Upper lobe of right lung (tissue), 1 donor: ENCODE measurements at places on chromosomes 7 and 10. TPM values are rescaled to one million over a fixed set of nuclear protein-coding genes. Genes with fewer than 3 reads are reported as not detected.
A peak's percentile ranks its signal among the peaks of the same experiment; 100 is the strongest.

DNA sequence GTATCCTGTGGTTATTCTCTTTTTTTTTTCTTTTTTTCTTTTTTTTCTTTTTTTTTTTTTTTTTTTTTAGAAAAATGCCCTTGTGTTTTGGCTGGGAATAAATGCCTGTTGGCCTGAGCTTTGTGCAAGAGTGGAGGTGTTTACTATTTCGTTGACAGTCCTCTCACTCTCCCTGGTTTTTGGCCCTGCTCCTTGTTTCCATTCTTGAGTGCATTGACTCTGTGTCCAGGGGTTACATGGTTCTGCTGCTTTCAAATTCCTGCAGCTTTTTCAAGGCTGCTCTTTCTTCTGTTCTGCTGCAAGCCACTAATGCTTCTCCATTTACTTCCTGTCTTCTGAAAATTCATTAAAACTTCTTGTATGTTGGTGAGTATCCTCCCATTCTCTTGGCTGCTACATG is 59.7 kb upstream of the TBX20 start:
- no peak for DNase-seq

DNA sequence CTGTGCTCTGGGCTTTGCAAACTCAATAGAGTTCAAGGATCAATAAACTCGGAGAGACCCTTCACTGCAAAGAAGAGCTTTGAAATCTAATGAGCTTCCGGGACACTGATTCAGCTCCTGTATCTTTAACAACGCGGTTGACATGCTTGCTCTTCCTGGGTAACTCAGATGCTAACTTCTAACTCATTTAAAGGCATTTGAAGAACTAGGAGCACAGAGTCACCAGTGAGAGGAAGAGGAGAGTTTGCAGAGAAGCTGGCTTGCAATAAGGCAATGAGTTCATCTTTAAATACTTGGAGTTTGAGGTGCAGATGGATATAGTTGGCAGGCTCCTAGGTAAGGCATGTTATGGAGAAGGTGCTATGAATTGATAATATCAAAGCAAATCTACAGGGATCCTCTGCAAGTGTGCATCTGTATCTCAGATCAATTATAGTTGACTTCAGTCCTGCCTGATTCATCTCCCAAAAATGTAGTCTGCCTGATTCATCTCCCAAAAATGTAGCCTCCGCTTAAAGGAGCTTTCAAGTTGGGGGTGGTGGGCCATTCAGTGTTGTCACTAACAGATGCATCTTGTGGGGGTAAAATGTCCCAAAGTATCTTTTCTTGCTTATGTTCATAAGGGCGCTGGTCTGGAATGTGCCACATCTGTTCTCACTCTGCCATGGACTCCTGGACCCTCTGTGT is 182.5 kb upstream of the PRSS58 start:
- DNase-seq, result no peak

GRCh38 chr7:116621649-116622048 is 50.3 kb upstream of the MET start:
- DNase-seq, result no peak

- no peak for DNase-seq
These were observed 527.6 kb downstream of the PHTF2 start for GRCh38 chr7:78326189-78326588.

DNA sequence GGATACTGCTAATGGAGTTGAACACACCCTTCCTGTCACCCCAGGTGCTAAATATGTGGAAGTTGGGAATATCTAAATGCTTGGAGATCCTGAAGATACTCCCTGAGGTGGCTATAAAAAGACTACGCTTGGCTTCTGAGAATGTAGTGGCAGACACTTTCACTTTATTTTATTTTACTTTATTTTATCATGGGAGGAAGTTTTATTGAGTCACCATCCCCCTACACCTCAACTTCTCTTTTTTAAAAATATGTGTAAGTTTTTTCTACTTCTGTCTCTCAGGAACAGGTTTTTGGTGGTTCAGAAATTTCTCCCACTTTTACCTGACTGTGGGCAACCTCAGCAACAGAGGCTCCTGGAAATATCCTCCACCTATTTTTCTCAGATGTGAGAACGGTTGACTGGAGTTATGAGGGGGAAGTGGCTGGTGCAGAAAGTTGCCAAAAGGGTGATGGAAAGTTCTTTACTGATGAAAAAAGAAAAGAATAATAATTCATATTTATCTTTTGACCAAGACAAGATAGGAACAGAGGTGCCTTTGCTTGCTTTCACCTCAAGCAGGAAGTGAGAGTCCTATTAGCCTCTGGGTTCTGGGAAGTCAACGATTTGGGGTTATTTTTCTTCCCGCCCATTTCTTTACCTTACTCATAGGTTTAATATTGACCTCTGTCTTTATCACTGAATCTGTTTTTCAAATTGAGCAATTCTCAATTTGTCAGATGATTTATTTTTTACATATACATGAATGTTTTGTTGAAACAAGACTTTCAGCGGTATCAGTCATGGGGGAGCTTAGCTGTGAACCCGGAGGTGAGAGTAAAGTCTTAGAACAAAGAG is 103.6 kb downstream of the AHR start:
- no peak for DNase-seq

- no peak for DNase-seq
These were observed 23.9 kb downstream of the ST7 start for GRCh38 chr7:116977172-116977571.

- DNase-seq, result no peak
These were observed 231.1 kb upstream of the PRKCQ start for GRCh38 chr10:6811153-6811552.

DNA sequence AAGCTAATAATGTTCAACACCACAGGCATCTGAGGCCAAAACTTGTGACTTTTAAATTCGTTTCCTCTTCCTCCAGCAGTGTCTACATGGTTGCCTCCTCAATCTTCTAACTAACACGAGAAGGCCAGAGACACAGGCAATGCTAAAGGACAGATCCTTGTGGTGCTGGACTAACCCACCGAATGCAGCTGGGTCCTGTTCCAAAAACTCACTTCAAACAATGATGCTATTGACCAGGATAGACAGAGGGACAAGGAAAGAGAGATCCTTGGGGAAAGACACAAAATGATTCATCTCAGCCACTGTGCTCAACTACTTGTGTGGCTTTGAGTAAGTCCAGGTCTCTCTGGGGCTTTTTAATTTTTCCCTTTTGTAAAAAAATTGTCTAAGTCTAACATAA is 107.6 kb downstream of the KCNMA1 start:
- DNase-seq, result no peak

DNA sequence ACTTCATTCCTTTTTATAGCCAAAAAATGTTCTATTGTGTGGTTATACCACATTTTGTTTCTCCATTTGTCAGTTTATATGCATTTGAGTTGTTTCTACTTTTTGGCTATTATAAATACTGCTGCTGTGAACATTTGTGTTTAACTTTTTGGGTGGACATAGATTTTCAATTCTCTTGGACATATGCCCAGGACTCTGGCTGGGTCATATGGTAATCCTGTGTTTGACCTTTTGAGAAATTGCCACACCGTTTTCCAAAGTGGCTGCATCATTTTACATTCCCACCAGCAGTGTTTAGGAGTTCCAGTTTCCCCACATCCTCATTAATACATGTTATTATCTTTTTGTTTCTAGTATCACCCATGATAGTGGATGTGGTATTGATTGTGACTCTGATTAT is 39.4 kb downstream of the CSGALNACT2 start:
- DNase-seq, result no peak

DNA sequence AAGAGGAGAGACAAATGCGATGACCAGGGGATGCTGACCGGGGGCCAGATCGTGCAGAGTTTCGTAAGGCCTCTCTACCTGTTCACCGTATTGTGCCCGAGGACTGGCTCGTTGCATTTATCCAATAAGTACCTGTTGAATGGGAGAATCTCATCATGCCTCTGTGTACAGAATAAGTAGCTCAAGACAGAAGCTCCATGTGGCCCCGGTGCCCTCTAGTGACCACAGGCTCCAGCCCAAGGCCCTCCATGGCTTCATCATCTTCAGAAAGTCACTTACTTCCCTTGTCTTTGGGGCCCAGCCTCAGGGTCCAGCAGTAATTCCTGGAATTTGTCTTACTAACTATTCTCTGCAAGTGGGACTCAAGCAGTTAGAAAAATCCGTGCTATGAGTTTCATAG is 151.0 kb downstream of the CHN2 start:
- peak; percentile 68 for DNase-seq

- DNase-seq, result peak; percentile 40
These were observed 62.1 kb downstream of the TCERG1L start for GRCh38 chr10:131249238-131249954.

DNA sequence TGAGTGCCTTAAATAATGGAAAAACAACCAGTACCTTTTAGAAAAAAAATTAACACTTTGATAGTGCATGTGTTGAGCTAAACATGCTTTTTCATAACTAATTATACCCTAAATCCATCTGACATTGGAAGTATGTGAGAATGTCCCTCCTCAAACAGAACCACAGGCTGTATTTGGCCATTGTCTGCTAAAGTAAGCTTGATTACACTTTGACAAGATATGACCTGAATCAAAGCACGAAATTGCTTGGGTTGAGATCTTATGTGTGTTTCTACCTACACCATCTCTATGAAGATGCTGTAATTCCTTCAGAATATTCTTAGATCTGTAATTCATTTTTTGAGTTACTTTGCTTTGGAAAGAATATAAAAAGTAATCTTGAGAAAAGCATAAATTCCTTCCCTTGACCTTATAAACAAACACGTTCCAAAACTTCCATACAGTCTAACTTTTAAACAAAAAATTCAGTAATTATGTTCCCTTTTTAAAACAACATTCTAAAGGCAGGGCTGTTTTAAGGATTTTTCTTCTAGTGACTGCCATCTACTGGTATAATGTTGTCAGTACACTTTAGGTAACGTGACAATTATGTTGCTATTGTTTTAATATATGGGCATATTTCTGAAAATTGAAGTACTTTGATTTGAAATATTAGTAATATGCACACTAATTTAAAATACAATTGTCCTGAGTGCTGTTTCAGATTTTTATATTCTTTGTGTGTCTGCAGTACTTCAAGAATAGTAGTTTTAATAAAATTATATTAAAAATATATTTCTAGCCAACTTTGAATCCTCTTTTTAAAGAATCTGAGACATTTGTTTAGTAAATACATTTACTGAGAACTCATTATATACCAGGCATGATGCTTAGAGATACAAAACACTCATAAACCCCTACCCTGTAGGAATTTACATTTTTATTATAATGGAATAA is 20.9 kb downstream of the CD36 start:
- DNase-seq, result no peak

DNA sequence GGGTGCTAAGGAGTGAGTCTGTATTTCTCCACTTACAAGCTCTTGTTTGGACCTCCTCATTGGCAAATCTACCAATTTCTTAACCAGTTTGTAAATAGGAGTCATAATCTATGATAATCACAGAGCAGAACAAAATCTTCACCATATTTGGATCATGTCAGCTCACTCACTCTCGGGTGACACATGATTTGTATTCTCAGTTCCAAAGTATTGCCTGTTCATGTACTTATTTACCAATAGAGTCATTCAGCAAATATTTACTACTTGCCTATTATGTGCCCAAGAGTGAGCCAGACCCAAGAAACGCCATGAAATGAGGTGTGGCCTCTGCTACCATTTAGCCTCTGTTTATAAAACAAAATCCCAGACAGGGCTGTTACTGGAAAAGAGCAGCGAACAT is 114.8 kb downstream of the TSPAN12 start:
- DNase-seq, result no peak

DNA sequence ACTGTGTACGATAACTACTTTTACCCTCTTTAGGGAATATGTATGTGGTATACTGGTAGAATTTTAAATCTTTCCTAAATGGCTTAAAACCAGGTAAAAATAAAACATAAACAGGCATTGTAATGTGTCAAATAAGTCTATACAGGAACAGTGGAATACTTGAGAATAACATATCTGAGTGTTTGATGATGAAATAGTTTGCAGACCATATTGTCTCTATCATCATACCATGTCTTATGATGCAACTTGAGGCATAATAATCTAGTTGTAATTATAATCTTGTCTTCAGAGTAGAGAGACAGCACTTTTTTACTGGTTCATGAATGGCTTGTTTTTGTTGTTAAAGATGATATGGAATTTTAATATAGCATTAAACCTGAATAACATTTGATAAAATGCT is 293.5 kb downstream of the CDK14 start:
- no peak for DNase-seq

- DNase-seq, result no peak
These were observed 199.2 kb downstream of the SLC25A13 start for GRCh38 chr7:96122746-96123145.

DNA sequence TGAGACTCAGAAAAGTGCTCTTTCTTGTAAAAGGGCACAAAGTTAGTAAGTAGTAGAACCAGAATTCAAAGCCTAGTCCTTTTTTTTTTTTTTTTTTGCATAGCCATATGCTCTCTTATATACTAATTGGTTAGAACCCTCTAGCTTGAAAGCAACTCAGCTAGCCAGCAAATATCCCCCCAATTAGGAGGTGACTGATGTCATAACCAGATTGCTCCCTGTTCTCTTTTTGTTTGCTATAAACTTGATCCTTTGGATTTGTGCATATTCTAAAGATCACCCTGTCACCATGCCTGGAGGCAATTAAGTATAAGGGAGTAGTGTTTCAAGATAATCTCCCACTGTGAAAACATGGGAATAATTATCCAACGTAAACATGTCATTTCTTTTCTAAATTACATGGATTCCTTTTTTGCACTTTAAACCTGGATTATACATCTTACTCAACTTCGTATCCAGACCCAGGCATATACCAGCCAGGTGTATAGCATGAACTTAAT is 963.4 kb downstream of the CNTNAP2 start:
- DNase-seq, result no peak

GRCh38 chr7:64877714-64878610 is 25.1 kb upstream of the ZNF273 start:
- no peak for DNase-seq

DNA sequence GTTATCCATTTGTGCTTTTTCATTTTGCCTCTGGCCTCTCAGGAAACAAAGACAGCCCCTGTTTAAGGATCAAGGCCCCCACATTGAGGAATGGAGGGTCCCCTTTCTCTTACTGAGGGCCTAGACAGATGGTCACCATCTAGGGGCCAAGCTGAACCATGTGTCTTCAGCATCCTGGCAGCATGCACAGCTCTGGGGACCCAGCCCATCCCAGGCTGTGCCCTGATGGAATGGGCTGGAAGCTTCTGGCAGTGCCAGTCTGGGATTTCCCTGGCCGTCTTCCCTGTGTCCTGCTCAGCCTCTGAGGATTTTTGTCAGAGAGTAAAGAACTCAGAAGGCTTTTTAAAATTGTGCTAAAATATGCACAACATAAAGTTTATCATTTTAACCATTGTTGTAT is 116.8 kb downstream of the ITIH5 start:
- no peak for DNase-seq

DNA sequence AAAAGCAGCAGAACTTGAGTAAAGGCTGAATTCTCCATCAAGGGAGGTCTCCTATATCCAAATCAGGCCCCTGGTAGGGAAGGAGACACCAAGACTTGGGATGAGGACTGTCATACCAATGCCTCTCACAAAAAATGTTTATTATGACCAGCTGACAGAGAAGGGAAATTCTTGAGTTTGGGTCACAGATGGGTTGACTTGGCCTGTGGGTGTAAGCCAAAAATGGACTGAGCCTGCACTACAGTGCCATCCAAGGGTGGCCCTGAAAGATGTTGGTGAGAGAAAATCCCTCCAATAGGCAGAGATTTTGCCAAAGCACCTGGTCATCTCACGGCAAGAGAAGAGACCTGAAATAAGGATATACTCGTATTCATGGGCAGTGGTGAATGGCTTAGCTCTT is 27.0 kb upstream of the PPIF start:
- no peak for DNase-seq

CCDC3 gene
- 10.2 TPM for total RNA-seq

SORCS1 gene
- total RNA-seq, result 0.23 TPM

ZNF425 gene
- total RNA-seq, result 1.4 TPM

SUMF2 gene
- total RNA-seq, result 167 TPM

CYP3A4 gene
- total RNA-seq, result not detected

GNAT3 gene
- not detected for total RNA-seq

RAB19 gene
- total RNA-seq, result 2.9 TPM

MBL2 gene
- not detected for total RNA-seq

IGF2BP3 gene
- 3.3 TPM for total RNA-seq

STN1 gene
- 42.3 TPM for total RNA-seq
